ENCODE measurements at places on chromosomes 3 and 15.

GRCh38 chr3:130490241-130490640 lies 26.7 kb upstream of the COL6A6 start:
- no peak for DNase-seq

DNA sequence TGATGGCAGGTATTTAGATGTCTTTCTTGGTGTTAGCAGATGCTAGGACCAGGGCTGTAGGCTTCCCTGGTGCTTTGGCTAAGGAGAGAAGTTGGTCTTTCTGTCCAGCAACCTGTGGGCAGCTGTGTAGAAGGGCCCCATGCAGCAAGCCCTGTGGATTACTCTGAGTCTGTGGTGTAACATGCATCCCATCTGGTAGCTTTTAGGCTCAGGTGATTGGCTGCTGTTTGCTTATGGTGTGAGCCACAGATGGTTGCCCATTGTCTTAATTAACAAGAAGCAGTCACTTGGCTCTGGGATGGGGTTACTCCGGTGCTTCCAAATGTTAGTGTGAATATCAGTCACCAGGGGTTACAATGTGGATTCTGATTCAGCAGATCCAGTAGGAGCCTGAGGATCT lies 368.6 kb upstream of the C2CD4B start:
- no peak for DNase-seq

DNA sequence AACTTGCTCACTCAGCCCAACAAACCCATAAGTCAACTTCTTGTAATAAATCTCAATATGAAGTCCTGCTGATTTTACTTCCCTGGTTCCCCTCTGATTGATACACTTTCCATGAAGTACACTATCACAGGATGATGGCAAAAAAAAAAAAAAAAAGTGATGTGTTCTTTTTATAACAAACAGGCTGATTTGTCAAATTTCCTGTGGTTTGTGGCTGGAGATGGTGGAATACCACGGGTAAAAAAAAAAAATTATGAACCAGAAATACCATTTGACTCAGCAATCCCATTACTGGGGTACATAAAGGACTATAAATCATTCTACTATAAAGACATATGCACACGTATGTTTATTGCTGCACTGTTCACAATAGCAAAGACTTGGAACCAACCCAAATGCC lies 10.7 kb upstream of the SERPINI2 start:
- DNase-seq = no peak

GRCh38 chr3:190119461-190120268 lies 1.0 kb downstream of the P3H2 start:
- no peak for DNase-seq

GRCh38 chr3:168624892-168625448 lies 529.2 kb upstream of the GOLIM4 start:
- no peak for DNase-seq

GRCh38 chr3:8464668-8465067 lies 37.0 kb upstream of the LMCD1 start:
- no peak for DNase-seq

DNA sequence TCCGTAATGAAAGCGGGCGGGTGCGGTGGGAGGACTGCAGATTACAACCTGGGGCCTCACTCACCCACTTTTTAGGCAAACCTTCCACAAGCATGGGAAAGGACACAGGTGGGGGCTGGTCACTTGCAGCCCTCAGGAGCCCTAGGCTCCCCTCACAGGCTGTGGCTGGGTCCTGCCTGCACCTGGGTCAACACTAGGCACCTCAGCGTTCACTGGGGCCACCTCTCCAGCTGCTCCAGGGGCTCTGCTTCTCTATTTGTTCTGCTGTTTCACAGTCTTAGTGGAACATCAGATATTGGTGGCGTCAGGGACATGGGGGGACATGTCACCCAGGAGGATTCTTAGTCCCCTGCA lies 30.1 kb upstream of the TMEM115 start:
- no peak for DNase-seq

Data from DMS79 (cell line).